Esophagus squamous epithelium (tissue), 5 donors: ENCODE measurements at places on chromosomes 4 and X.

DNA sequence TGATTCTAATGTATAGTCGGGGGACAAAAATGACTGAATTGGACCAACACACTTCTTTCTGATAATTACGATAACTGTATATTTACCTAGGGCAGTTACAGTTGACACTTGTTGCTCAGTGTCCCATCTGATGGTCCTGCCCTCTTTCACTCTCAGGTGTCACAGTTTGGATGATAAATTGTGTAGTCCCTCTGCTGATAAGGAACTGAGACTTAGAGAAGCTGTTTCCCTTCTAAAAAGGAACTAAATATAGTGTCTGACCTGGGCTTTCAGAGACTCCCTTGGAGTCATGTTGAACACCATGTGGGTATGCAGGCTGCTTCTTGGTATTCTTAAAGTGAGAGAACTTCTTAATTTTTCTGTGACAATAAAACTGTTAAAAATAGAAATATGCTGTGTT lies 23.7 kb upstream of the PNPLA4 start:
- no peak overlapping the region for H3K4me3 ChIP-seq
- no peaks in the 10 kb centered on the region for H3K4me1 ChIP-seq
- H3K36me3 ChIP-seq: no peaks in the 10 kb centered on the region
- H3K27me3 ChIP-seq: no peaks in the 10 kb centered on the region

DNA sequence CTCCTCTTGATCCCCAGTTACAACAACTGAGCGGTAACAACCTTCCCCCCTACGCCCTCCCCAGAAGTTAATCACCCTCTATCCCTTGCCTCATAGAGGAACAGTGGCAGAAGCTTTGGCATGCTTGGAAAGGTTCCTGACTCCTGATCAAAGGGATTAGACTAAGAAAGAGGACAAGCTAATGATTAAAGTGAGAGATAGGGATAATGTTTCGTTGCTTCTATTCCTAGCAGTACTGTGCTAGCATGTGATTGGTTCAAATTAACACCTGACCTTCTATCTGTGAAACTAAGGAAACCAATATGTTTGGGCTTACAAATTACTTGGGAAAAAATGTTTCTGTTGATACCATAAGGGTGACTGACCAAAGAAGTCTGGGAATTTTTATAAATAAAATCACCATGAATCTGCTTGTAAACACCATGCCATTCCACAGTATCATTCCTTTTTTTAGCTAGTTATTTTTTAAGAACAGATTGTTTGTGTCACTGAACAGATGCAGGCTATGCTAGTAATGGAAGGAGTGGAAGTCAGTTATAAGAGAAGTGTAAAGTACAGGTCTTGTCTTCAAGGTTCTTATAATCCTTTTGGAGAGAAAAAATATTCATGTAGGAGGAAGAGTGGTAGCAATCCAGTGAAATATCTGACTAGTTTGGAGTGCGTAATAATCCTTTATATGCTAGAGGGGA lies 11.3 kb upstream of the ATP1B4 start:
- DNase-seq: no peak
- no peaks in the 10 kb centered on the region for H3K36me3 ChIP-seq
- no peak overlapping the region for H3K4me3 ChIP-seq
- H3K27ac ChIP-seq: no peak overlapping the region
- H3K4me1 ChIP-seq: no peaks in the 10 kb centered on the region
- H3K27me3 ChIP-seq: no peaks in the 10 kb centered on the region

DNA sequence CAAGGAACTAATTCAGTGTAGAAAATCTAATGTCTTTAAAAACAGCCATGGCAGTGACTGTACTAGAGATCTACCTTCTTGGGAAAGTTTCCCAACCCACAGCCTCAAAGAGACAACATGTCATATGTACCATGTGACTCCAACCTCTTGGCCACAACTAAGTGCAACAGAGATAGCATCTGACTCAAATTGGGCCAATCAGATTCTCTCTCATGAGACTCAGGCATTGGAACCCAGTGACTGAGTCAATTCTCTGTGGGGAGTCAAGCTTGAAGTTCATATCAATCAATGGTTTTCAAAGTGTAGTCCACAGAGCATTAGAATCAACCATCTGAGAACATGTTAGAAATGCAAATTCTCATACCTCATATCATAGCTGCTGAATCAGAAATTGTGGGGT lies 123.3 kb downstream of the MBNL3 start:
- no peak for DNase-seq
- no peaks in the 10 kb centered on the region for H3K27me3 ChIP-seq
- no peak overlapping the region for H3K27ac ChIP-seq
- H3K36me3 ChIP-seq: no peaks in the 10 kb centered on the region
- no peak overlapping the region for H3K4me3 ChIP-seq

- no peak overlapping the region for H3K4me3 ChIP-seq
- H3K27ac ChIP-seq: no peak overlapping the region
- no peak for DNase-seq
- no peaks in the 10 kb centered on the region for H3K4me1 ChIP-seq
Observed at GRCh38 chrX:146243041-146243440, 425.4 kb downstream of the SLITRK2 start.

- H3K4me3 ChIP-seq: no peak overlapping the region
- H3K27me3 ChIP-seq: no peaks in the 10 kb centered on the region
- H3K27ac ChIP-seq: no peak overlapping the region
- no peaks in the 10 kb centered on the region for H3K36me3 ChIP-seq
- no peaks in the 10 kb centered on the region for H3K4me1 ChIP-seq
Observed at GRCh38 chr4:96186593-96186992, 346.7 kb downstream of the PDHA2 start.

GRCh38 chr4:113016377-113016776 lies 33.1 kb upstream of the ANK2 start:
- H3K27ac ChIP-seq: no peak overlapping the region
- no peaks in the 10 kb centered on the region for H3K27me3 ChIP-seq
- DNase-seq: no peak
- H3K4me1 ChIP-seq: no peaks in the 10 kb centered on the region

- no peaks in the 10 kb centered on the region for H3K4me1 ChIP-seq
- DNase-seq: no peak
- no peak overlapping the region for H3K4me3 ChIP-seq
- no peaks in the 10 kb centered on the region for H3K27me3 ChIP-seq
- H3K36me3 ChIP-seq: no peaks in the 10 kb centered on the region
Observed at GRCh38 chr4:186709517-186709916, 14.1 kb downstream of the FAT1 start.

GRCh38 chr4:151865312-151865711 lies 104.5 kb upstream of the GATB start:
- no peaks in the 10 kb centered on the region for H3K4me1 ChIP-seq
- H3K36me3 ChIP-seq: no peaks in the 10 kb centered on the region
- H3K4me3 ChIP-seq: no peak overlapping the region
- no peak overlapping the region for H3K27ac ChIP-seq
- no peak for DNase-seq

DNA sequence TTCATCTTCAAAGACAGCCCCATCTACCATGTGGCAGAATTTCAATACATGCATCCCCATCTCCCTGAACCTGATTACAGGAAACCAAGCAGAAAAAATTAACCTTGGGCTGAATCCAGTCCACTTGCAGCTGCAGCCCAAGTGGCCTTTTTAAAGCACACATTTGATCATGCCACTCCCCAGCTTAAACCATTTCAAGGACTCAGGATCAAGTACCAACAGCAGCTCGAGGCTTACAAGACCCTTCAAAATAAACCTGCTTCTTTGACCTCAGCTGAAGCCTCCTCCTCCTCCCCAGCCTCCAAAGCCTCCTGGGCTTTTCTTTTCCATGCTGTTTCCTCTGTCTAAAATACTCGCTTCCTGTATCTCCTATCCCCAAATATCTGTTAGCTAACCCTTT lies 50.7 kb upstream of the KIT start:
- no peaks in the 10 kb centered on the region for H3K27me3 ChIP-seq
- no peaks in the 10 kb centered on the region for H3K36me3 ChIP-seq
- H3K4me1 ChIP-seq: no peaks in the 10 kb centered on the region
- H3K4me3 ChIP-seq: no peak overlapping the region
- no peak overlapping the region for H3K27ac ChIP-seq

- peaks cover 13% of the 10 kb centered on the region for H3K4me1 ChIP-seq
- H3K36me3 ChIP-seq: no peaks in the 10 kb centered on the region
- DNase-seq: no peak
- H3K27me3 ChIP-seq: no peaks in the 10 kb centered on the region
- no peak overlapping the region for H3K27ac ChIP-seq
Observed at GRCh38 chr4:67554096-67554495, 4.4 kb upstream of the STAP1 start.
